ENCODE measurements at places on chromosomes 1 and 21.

GRCh38 chr1:1098681-1099421 lies 17.0 kb downstream of the C1orf159 start:
- DNase-seq: no peak

DNA sequence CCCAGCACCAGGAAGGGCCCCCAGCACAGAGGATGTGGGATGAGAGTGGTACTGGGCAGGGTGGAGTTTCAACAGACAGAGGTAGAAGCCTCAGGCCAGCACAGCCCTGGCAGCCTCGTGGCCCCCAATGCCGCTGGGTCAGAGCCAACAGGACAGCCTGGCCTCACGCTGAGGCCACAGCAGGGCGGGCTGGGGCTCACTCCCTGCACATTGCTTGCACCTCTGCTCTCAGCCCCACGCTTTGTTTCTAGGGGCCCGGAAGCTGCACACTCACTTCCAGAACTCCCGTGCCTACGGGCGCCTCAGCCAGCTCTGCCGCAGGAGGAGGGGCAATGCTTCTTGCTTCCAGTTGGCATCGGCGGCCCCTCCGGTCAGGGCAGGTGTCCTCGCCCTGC lies 72.9 kb downstream of the SIK1 start:
- DNase-seq: no peak

DNA sequence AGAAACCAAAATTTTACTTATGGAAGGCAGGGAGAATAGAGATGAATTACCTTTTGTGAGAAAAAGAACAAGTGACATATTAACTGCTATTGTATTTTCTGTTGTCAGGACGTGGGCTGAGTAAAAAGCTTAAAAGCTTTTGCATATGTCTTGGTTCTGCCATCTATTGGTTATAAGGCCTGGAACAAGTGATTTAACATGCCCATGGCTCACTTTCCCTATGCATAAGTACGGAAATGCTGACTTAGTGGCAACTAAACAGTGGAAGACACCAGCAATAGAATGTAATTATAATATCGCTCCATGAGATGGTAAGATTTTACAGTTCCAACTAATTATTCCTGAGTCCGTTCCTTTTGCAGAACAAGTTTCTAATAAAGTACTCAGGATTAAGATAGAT lies 6.7 kb upstream of the CTSS start:
- DNase-seq: no peak

DNA sequence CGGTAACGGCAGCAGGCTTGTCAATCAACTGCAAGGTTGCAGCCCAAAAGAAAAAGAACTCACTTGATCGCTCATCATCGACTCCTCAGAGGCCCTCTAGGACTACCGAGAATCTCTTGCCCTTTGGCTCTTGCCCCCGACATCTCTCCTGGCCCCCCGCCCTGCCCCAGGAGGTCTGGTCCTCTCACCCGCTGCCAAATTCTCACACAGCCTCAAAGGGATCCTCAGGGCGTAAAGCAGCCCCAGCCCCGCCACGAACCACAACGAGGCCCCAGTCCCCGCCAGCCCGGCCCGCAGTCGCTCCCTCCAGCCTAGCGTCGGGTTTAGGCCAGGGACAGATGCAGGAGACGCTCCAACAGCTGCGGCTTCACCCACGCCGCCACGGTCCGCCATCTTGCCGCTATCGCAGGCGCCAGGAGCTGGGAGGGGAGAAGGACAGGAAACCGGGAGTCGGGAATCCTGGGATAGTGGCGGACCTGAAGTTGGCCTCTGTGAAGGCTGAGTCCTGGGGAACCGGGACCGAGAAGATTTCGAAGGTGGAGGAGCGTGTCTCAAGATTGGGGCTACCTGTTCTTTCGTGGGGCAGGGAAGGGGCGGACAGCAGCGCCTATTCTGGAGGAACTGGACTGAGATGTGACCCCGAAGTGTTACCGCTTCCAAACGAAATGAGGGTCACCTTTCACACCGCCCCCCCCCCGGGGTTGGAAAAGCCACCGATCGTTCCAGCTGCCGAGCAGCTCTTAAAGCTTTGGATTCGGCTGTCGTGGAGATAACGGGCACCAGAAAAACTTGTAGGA lies at the start of gene ST7L:
Gene ST7L, minus strand, starts transcription at position 421 of the 797 bp plus-strand sequence. Its CDS starts 28 bp downstream, at position 393.
- peak; percentile 38 for DNase-seq

- no peak for DNase-seq
These were observed 23.8 kb upstream of the KIF26B start for GRCh38 chr1:245131026-245131393.

All from stimulated activated CD8-positive, alpha-beta memory T cell treated with anti-CD3 and anti-CD28 coated beads, Interleukin-4, amount 100 ng/mL, for 1 hour (primary cell).